ENCODE measurements at places on chromosomes 3 and 15.

DNA sequence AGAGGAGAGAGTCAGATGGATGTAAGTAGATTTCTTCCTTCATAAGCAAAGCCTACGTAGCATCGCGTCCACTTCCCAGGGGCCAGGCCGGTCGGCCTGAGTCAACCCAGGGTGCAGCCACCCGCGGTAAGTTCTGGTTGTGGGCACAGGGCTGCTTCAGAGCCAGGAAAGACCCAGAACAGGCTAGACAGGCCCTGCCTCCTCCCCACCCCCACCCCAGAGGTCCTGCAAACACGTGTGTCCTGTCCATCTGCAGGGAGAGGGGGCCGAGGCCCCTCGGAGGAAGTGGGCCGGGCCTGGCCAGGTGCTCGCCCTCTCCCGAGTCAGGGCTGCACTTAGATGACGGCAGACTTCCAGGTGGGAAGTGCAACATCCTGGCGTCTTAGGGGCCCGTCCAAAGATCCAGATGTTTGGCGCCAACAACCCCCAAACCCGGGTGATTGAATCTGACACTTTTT, 100.8 kb upstream of the ALDH1A3 start:
- no peak for DNase-seq

GRCh38 chr15:86810329-86810728, 730.7 kb downstream of the AGBL1 start:
- no peak for DNase-seq

DNA sequence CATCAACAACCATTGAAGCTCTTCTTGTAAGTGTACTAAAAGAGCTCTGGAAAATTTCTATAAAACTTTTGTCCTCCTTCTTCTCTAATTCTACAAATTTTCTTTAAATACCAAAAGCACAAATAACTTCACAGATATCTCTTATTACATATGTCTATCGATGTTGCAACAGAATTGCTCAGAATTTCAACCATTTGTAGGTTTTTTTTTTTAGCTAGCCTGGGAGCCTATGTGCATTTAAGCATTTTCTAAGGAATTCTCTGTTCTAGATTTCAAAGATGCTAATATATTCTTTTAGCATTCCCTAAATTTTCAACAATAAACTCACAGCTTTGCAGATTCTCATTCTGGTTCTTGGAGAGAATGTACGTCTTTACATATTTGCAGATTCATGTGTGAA, 774.3 kb upstream of the NR2F2 start:
- DNase-seq, result no peak

DNA sequence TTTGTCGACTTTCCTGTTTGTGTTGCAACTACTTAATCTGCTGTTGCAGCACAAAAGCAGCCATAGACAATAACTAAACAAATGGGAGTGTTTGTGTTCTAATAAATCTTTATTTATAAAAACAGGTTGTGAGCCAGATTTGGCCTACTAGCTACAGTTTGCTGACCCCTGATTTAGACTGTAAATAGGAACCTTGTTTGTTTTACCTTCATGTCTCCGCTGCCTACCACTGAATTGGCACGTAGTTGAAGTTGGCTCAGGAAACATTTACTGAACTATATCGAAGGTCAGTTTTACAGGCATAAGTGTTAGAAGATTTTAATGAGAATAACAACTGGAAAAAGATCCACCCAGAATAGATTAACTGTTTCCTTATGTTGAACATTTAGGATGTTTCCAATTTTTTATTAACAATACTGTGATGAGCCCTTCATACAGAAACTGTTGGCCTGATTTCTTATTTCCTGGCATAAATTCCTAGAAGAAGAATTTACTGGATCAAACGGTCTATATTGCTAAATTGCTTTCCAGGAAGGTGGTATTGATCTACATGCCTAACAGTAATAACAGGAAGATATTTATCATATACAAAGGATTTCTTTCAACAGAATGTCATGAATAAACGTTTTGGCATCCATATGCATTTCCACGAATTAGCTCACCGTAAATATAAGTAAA, 156.2 kb upstream of the NR2E3 start:
- DNase-seq, result no peak

- DNase-seq, result no peak
Observed at GRCh38 chr3:37138816-37139215, 35.6 kb downstream of the LRRFIP2 start.

- no peak for DNase-seq
Observed at GRCh38 chr3:113754494-113755159, 7.8 kb downstream of the ATP6V1A start.

DNA sequence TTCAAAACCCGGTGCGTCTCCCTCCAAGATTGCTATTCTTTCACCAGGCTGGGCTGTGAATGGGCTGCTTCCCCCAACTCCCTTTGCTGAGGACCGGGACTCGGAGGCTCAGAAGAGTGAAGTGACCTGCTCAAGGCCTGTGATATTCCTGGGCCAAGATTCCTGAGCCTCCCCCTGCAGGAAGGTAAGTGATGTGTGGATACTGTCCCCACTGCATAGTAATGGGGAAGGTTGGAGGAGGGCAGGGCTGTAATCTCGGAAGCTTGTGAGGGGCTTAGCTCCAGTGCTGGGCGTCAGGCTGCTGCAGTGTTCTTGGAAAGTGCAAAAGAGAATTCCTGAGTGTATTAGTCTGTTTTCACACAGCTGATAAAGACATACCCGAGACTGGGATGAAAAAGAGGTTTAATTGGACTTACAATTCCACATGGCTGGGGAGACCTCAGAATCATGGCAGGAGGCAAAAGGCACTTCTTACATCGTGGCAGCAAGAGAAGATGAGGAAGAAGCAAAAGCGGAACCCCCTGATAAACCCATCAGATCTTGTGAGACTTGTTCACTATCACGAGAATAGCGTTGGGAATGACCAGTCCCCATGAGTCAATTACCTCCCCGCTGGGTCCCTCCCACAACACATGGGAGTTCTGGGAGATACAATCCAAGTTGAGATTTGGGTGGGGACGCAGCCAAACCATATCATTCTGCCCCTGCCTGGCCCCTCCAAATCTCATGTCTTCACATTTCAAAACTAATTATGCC, 67.6 kb downstream of the EFCAB12 start:
- DNase-seq, result no peak

- no peak for DNase-seq
Observed at GRCh38 chr3:8845641-8846040, 76.2 kb upstream of the OXTR start.

DNA sequence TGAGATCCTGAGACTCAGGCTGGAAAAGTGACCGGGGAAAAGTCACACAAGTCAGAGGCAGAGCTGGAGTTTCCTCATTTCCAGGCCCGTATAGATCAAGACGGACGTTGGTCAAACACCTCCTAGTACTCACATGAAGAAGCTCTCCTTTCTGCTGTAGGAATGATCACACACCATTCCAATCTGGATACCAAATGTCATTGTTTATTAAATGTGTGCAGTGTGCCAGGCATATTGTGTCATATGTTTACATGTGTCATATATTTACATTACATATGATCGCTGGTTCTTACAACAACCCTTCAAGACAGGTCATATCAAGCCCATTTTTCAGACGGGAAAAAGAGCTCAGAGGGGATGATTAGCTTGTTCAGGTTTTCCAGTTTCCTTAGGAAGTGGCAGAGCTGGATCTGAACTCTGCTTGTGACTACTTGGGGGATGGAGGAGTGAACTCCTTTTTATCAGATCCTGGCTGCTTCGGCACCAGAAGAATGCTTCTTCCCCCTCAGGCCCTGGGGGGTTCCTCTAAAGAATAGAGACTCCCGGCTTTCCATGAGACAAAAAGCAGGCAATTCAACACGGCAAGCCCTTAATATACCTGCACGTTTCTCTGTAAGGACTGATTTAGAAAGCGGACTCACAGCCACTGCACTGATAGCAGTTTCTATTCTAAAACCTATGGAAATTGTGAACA, 41.9 kb downstream of the FAM43A start:
- no peak for DNase-seq

- peak; percentile 67 for DNase-seq
Observed at GRCh38 chr3:16824081-16824696, 60.6 kb upstream of the PLCL2 start.

GRCh38 chr3:18489939-18490338, 64.8 kb upstream of the SATB1 start:
- peak; percentile 13 for DNase-seq

GRCh38 chr3:8856071-8856470, 86.7 kb upstream of the OXTR start:
- DNase-seq, result no peak

DNA sequence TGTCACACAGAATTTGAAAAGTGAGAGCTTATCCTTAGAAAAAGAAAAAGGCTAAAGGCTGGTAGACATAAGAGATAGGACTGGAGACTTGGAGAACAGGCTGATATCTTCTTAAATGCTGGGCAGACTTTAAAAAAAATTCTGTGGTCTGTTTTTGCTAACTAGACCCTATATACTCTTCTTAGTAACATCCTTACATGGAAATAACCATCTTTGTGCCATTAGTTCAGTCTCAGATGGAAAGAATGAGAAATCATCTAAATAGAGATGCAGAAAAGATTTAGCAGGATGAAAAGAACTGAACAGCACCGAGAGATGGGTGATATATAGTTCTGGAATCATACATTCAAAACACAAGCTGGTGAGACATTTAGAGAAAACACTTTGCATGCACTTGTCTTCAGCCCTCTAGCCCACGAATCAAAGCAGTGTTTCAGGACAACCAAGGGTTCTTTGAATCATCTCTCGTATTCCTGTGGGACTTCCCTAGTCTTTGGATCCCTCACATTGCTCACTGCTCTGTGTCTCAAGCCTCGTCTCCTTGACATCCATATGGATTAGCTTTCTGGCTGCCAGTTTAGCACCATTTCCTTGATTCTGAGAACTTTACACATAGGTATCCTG, 93.0 kb upstream of the LYSMD4 start:
- DNase-seq, result no peak

DNA sequence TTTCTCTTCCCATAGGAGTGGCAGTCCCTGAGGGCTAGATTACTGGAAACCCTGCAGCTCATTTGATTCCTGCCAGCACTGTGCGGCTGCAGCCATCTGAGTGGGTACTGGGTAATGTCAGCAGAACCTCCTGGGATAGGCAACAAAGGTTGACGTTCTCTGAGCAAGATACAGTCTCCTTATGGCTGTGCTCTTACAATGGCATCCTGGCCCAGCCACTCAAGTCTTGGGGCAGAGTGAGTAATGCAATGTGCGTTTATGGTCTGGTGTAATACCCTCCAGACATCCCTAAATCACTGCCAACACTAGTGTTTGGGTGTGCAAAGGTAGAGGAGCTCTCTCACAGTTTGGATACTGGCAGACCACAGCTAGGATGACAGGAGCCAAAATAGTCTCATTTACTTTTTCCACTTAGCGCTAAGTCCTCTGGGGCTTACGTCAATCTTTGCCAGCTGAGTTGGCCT, 775.8 kb downstream of the ZNF385D start:
- DNase-seq, result no peak

DNA sequence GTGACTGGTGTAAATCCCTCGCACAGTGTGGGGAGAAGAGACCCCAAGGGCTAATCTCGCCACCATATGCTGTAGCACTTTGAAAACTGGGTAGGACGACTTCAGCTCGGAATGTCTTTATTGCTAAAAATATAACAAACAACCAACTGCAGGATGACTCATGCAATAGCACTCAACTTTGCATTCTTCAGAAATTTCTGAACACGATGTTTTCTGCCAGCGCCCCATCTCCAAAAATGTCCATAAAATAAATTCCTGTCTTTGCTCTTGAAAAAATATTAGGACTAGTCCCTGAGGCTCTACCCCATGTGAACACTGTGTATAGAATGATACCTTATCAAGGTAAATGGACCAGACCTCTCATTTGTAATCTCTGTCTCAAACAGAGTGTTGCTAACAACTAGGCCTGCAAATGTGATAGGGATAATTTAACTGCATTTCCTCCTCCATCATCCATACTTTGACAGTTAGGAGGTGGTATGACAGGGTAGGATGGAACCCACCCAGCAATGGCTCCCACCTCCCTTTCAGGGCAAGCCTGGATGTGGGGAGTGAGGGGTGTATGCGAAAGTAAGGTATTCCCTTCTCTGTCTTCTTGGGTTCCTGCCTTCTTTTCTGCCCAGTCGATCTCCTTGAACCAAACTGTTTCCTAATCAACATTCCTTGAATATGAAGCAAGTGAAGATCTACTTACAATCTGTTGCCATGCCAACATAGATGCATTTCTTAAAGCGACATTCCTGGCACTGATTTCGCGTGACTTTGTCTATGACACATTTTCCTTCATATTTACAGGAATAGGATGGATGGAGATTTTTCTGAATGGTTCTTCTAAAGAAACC, 201.1 kb downstream of the NR1D2 start:
- no peak for DNase-seq

DNA sequence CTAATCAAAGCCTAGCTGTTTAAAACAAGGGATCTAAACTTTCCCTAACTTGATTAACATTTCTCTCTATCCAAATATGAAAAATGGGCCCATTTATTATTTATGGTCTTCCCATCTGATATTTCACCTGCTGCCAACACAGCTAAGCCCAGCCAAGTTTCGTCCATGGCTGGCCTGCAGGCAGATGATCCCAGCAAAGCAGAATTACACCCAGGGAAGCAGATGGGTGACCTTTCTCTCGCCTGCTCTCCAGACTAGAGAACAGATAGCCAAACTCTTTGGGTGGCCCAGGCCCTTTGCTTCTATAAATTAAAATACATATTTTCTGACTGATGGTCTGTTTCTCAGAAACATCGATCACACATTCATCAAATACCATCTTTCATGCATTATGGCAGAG, 1038.8 kb downstream of the AGBL1 start:
- DNase-seq, result no peak

DNA sequence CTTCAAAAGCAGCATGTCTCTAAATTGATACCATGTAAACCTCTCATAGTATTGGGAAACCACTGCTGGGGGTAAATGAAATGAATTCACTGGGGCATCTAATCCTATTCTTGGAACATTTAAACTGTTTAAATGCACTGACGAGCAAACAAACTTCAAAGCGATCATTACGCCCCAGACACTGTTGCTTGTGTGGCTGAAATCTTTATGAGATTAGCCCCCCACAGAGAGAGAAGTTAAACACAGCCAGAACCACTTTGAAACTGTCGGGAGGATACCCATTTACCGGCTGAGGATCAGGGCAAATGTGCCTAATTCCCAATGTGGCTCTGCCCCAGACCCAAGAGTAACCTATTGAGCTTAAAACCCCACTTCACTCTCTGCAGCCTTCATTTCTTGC, 308.4 kb upstream of the CDIN1 start:
- no peak for DNase-seq

GRCh38 chr3:126039870-126040269, 44.1 kb downstream of the SLC41A3 start:
- DNase-seq, result no peak

GRCh38 chr3:59820352-59820934, 770.6 kb upstream of the CFAP20DC start:
- no peak for DNase-seq

DNA sequence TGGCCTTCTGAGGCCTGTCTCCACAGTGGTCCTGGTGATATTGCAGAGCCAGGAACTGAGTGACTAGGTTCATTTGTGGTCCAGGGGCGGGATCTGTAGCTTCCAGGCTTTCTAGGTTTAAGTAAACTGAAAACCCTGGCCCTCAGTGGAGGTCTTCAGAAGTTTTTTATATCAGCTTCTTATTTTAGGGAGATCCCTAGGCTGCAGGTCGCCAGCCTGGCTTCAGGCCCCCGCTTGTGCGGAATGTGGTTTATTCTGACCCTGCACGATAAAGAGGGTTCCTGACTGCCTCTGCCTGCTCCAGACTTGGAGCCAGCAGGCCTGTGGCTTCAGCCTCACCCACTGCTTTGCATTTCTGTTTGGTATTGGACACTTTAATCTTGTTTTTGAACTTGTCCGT, 133.9 kb upstream of the PLXNA1 start:
- no peak for DNase-seq

GRCh38 chr15:78909791-78910228, 35.0 kb downstream of the CTSH start:
- DNase-seq, result peak; percentile 23

GRCh38 chr15:99427668-99428361, 138.0 kb upstream of the MEF2A start:
- no peak for DNase-seq

Data from naive thymus-derived CD4-positive, alpha-beta T cell (primary cell).